Smooth muscle cell of the pulmonary artery (primary cell): ENCODE measurements at places on chromosomes 5 and 9. TPM values are rescaled to one million over a fixed set of nuclear protein-coding genes. Genes with fewer than 3 reads are reported as not detected.

Gene HAVCR2
- total RNA-seq = 0.33 and 0.39 TPM in 2 replicates

Gene PAM
- total RNA-seq = 796 and 1,190 TPM in 2 replicates

Gene FGF1
- total RNA-seq = 4.1 and 10.4 TPM in 2 replicates

Gene SPATA31D1
- total RNA-seq = not detected in 2 replicates

Gene CCNO
- total RNA-seq = 0.13 and 1.1 TPM in 2 replicates

Gene FAXDC2
- total RNA-seq = 4.3 and 7.4 TPM in 2 replicates
